ENCODE measurements at places on chromosomes 11 and 22.

DNA sequence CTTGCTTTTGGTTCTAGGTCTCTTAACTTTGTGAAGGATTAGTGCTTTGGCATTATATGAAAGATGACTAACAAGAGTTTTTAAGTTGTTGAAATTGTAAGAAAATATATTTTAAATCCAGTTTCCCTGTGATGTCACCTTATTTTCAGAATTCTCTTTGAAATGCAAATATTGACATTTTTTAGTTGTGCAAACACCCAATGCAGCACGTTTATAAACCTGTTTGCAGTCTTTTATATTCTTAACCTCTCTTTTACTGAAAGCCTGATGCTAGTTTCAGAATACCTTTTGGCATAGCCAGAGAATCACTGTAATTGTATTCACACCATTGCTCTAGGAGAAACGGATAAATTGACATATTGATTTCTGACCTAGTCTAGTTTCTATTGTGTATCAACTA lies 42.8 kb upstream of the SLC37A2 start:
- no peak for DNase-seq

DNA sequence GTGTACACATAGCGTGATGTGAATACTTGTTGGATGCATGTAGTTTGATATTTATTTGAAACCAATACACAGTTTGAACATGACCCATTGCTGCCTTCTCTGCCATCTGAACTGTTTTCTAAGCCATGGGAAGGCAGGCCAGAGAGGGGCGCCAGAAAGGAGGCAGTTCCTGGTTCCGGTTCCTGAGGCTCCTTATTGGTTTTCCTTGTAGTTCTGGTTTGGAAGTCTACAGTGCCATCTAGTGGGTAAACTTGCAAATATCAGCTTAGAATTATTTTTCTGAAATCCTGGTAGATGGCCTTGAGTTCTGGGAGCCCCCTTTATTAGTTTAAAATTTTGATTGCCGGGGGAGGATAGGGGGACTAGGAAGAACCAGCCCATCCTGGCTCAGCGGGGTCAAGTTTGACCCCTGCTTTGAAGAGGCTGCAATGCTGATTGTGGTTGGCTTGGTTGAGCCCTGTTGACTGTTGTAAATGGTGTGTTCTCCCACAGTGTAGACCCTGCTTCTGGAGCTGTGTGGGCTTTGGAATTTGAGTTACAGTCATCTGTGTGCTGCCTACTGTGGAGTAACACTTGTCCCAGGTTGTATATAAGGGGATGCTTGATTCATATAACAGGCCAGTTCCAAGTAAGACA lies 48.4 kb downstream of the GRAMD1B start:
- DNase-seq, result peak; percentile 63

GRCh38 chr11:94326947-94327346 lies 22.6 kb downstream of the IZUMO1R start:
- DNase-seq, result no peak

DNA sequence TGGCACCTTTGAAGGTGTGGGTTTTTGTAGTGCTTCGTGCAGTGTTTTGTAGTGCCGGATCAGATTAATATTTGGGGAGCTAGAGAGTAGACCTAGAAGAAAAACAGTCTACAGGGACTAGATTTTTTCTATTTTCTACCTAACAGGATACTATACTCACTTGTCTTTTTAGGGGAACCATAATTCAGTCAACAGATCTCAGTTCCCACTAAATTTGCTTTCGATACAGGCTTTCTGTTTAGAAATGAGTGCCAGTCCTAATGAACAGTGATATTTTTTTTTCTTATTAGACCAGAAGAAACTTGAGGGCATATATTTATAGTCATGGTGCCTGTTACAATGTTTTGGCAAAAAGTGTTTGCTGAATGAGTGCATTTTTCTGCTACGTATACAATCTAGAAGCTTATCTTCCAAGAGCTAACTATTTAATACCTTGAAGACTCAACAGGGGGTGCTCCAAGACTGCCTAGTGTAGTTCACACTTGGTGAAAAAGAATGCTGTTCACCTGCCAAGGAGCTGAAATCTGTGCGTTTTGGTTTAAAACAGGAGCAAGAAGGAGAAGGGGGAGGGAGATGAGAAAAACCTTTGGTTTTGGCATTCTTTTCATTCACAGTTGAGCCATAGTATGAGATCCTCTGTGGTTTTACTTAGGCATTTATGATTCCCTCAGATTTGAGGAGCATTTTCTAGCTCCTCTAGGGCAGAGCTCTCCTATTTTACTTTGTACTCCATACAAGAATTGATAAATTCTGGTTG lies 44.9 kb upstream of the VSTM5 start:
- peak; percentile 69 for DNase-seq

DNA sequence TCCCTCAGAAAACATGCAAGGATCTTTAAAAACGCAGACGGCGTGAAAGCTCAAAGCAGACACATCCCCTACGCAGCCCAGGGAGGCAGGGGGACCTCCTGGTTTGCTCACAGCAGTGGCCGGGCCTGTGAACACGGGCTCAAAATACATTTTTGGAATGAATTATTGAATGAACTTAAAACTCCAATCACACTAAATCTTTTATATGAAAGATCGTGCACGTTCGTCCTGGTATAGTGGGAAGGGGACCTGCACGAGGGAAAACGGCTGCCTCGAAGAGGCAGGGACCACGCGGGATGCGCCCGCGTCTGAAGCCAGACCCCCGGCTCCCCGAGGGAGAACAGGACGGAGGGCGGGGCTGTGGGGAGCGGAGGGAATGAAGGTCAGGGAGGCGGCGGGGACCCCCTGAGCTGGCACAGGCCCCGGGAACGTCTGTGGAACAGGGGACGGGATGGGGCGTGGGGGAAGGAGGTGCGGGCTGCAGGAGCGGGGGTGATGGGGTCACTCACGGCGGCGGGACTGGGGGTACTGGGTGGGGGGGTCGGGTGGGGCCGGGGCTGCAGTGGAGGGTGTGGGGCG lies 1.3 kb upstream of the PANX2 start:
- DNase-seq, result no peak

DNA sequence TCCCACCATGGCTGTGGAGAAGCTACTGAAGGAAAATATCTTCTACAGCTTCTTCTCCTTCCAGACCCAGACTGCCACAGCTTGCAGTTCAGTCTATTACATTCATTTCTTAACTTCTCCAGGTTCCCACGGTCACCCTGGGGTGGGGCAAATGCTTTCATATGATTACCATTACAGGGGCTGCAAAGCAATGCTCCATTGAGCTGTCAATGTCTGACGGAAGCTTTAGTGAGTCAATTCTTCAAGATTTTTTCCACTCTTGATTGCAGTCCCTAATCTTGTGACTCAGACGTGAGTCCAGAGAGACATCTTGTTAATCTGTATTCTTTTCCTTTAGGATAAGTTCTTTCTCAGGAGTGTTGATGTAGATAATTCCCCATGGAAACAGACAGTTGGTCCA lies 233.4 kb upstream of the DDI1 start:
- DNase-seq, result no peak

DNA sequence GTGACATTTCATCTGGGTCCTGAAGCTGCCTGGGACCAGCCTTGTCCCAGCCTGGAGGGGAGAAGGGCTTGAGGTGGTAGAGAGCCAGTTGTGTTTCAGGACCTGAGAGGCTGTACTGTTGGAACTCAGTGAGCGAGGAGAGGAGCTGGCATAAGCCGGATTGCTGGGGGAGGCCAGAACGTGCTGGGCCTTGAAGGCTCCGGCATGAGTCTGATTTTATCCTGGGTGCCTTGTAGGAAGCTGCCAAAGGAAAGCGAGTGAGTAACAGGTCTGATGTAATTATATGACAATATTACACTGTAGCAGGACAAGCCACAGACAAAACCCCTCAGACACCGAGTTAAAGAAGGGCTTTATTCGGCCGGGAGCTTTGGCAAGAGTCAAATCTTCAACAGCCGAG lies 17.2 kb downstream of the AP2A2 start:
- DNase-seq, result no peak
